Activated T-helper 1 cell treated with Interleukin-2 at 50 U/mL for 16 hours (primary cell): ENCODE measurements at places on chromosomes 4 and X.

DNA sequence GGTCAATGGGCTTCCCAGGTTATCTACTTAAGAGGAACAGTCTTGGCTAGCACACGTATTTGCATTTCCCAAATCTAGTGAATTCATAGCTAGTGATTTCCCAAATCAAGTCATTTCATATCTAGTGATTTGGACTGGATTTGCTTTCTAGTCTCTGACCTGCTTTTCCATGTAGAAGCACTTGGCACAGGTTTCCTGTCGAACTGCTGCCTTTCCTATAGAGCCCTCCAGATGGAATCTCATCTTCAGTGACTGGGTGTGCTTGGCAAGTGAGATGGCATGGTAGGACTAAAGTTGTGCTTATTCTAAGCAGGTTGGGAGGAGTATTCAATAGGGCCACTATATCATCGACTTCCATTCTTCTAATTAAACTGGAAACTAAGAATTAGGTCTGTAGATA is 94.7 kb downstream of the CCNG2 start:
- no peak for DNase-seq

- DNase-seq, result no peak
Measured at GRCh38 chrX:37076983-37077382, 68.8 kb downstream of the FAM47C start.

DNA sequence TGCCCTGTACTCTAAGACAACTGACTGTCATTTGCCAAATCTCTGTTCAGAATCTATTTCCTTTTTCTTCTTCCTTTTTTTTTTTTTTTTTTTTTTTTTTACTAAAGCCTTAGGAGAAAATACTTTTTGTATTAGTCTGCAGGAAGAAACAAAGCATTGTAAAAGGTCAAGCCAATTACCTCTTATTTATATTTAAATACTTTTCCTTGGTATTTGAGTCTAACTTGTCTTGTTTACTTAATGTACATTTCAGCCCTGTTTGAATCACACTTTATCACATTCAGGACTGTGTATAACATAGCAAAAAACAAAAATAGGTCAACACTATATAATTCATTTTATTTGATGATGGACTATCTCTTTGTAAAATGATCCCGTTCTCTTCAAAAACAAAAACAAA is 262.2 kb downstream of the RPA4 start:
- DNase-seq, result no peak

DNA sequence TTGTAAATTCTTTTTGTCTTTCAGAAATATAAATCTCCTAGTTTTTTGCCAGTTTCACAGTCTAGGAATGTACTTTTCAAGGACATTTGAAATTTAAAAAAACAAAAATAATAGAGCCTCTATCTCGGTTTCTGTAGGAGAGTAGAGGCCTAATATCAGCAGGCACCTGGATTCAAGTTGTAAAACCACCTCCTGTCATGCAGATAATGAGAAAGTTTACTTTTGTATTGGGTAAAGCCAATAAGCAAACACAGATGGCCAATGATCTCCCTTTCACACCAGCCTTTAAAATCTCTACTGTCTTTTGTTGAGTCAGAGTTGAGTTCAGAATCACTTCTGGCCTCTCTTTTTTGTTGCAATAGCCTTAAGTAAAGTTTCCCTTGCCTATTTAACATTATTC is 1499.9 kb downstream of the PCDH18 start:
- DNase-seq, result no peak

- no peak for DNase-seq
Measured at GRCh38 chr4:118086344-118086743, 52.1 kb downstream of the NDST3 start.

DNA sequence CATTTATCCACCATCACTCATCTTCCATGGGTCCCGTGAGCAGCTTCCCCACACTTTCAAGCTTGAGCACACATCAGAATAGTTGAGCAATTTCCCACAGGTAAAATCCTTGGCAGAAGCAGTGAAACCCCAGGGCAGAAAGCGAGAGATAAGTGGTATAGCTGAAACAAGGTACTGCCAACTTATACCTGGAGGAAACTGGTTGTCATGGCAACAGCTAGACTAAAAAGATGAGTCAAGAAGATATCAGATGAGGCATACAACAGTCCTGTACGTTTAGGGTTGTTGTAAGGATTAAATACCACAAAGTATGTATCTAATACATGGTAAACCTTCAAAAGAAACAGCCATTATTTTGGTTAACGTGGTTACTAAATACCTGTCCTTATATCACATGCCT is 66.9 kb upstream of the PHOX2B start:
- no peak for DNase-seq

DNA sequence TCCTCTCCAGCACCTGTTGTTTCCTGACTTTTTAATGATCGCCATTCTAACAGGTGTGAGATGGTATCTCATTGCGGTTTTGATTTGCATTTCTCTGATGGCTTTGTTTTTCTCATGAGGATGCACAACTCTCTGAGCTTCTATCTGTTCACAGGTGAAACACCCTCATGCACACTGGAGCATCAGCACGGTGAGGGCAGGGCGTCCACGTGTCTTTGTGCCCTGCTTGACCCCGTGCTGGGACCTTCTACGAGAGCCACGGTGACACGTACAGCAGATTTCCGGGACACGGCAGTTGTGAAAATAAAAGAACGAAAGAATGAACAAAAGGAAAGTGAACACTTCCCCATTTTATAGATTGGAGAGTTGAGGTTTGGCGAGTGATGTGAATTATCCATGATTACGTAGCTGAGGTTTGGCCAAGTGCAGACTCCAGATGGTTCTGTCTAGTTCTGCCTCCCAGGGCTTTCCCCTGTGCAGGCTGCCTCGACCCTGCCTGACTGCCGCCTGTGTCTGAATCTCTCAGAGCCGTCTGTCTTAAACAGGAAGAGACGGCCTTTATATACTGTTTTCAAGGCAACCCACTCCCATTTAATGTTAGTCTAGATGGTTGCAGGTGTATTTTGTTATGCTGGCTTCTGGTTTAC is 67.8 kb upstream of the SORBS2 start:
- DNase-seq, result no peak
